ENCODE measurements at places on chromosomes 16 and 17.

DNA sequence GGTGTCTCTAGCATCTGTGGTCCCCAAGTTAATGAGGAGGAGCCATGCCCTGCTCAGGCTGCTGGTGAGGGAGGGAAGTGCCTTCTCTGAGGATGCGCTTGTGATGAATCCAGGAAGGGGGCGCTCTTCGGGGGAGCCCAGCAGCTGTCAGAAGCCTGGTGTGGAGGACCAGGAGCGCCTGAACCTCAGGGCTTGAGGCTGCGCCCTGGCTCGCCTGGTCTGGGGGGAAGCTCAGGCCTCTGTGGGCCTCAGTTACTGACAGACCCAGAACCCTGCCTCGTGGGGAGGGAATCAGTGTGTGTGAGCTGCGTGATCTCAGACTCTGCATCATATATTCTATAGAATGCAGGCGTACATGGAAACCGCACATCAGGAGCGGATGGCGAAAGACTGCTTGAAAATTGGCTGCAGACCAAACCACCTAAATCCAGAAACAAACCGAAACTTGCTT is 126.1 kb downstream of the SEC14L1 start:
- DNase-seq: no peak

GRCh38 chr17:56896217-56896967 is 17.5 kb downstream of the TRIM25 start:
- DNase-seq: no peak

DNA sequence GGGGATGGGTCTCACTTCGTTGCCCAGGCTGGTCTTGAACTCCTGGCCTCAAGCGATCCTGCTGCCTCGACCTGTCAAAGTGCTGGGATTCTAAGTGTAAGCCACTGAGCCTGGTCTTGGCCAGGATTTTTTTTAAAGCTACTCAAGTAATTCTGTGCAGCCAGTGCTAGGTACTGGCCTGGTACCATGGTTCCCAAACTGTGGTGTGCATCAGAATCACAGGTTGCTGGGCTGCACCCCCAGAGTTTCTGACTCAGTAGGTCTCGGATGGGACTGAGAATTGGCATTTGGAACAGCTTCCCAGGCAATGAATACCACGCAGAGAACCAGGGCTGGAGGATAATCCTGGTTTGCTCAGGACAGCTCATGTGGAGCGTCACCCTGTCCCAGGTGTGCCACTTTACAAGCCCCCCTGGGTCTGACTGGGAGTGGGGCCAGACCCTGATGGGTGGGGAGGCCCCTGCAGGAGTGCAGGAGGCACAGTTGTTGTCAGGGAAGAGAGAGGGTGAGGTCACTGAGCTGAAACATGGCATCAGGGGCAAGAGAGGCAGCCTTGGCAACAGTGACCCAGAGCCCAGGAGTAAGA is 10.7 kb upstream of the MRPS23 start:
- no peak for DNase-seq

- DNase-seq: no peak
Observed at GRCh38 chr17:34851961-34852540, 109.2 kb downstream of the CCT6B start.

GRCh38 chr17:57369509-57369945 is 113.2 kb downstream of the MSI2 start:
- DNase-seq: no peak

Data from stimulated activated CD8-positive, alpha-beta memory T cell treated with anti-CD3 and anti-CD28 coated beads, Interleukin-7, amount 100 ng/mL, for 4 hours (primary cell).